Stimulated activated CD4-positive, alpha-beta T cell treated with anti-CD3 and anti-CD28 coated beads, TNF-alpha, amount 100 ng/mL, for 48 hours (primary cell): ENCODE measurements at places on chromosomes 5 and 9.

GRCh38 chr9:125085703-125086477, 57.4 kb downstream of the SCAI start:
- DNase-seq, result no peak

DNA sequence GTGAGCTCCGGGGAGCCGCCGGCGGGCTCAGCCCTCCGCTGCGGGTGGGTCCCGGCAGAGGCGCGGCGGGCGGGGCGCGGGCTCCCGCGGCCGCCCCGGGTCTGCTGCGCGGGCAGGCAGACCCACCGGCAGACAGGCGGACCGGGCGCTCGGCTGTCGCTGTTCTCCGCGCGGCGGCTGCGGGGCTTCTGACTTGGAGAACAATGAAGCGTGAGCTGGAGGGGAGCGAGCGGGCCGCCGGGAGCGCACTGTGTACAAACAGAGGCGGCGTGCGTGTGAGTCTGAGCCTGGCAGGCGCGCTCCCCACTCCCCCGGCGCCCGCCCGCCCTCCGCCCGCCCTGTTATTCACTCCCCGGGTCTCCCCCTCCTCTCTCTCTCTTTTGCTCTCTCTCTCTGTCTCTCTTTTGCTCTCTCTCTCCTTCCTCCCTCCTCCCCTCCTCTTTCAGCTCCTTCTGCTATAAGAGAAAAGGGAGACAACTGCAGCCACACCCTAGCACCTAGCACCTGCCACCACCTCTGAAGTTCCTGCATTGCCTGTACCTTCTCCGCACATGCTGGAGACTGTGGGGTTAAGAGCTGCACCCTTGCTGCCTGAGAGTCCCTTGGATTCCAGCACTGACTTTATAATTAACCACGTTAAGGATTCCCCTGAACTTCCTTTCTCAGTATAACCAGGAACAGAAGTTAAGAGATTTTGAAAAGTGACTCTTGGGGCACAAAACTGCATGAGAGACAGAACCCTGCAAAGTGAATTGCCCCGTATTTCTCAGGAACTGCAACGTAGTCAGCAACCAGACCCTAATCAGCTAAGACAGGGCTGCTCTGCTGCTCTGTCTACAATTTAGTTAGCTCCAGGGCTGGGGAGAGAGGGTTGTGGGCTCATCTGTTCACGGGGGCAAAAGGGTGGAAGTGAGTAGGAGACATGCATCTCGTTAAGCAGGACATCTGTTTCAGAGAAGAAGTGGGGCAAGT, at the start of gene EDIL3:
Gene EDIL3 (minus strand): TSS at position 277 of the 972 bp plus-strand sequence. CDS start 506 bp downstream, outside the sequence.
- no peak for DNase-seq

DNA sequence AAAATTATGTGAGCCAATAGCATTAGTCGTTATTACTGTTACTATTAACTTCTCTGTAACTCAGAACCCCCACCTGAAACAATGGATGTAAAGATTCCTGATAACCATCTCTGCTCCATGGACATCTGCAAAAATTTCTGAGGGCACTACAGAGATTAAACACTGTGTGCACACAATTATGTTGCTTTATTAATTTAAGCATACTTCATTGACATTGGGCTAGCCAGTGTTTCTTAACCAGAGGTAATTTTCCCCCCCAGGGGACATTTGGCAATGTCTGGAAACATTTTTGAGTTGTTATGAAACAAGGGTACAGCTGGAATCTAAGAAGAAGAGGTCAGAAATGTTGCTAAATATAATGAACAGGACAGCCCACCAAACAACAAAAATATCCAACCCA, 19.3 kb downstream of the SLIT3 start:
- no peak for DNase-seq

DNA sequence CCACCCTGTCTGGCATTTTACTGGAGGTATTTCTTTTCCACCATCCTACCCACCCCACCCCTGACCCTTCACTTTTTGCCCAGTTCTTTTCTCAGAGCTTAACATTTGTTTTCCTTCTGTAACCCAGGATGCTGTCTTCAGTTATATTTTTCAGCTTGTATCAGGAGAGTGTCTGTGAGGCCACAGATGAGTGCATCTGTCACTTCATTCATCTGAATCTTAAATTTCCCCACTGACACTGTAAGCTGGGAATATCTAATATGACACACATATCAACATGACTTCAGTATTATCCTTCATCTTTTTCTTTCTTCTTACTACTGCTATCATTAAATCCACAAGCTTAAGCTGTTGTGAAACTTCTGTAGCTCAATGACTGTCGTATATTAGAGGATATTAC, 4.9 kb downstream of the MARCHF3 start:
- no peak for DNase-seq

DNA sequence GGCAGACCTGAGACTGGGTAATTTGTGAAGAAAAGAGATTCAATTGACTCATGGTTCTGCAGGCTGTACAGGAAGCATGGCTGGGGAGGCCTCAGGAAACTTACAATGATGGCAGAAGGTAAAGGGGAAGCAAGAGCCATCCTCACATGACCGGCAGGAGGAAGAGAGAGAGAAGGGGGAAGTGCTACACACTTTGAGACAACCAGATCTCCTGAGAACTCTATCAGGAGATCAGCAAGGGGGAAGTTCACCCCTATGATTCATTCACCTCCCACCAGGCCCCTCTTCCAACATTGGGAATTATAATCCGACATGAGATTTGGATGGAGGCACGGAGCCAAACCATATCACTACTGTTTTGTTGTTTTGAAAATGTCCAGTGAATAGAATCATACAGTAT, 110.2 kb downstream of the DAPK1 start:
- DNase-seq, result no peak

DNA sequence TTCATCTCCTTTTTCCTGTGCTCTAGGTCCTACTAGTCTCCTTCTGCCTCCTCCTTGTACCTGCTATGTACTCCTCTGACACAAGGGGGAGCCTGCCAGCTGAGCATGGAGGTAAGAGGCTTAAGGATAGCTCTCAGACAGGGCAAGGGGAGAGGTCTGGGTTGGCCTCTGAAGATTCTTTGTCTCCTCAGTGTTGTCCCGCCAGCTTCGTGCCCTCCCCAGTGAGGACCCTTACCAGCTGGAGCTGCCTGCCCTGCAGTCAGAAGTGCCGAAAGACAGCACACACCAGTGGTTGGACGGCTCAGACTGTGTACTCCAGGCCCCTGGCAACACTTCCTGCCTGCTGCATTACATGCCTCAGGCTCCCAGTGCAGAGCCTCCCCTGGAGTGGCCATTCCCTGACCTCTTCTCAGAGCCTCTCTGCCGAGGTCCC, 3.8 kb downstream of the CREB3 start:
- DNase-seq, result no peak

GRCh38 chr9:21830589-21830988, 28.2 kb downstream of the MTAP start:
- no peak for DNase-seq

DNA sequence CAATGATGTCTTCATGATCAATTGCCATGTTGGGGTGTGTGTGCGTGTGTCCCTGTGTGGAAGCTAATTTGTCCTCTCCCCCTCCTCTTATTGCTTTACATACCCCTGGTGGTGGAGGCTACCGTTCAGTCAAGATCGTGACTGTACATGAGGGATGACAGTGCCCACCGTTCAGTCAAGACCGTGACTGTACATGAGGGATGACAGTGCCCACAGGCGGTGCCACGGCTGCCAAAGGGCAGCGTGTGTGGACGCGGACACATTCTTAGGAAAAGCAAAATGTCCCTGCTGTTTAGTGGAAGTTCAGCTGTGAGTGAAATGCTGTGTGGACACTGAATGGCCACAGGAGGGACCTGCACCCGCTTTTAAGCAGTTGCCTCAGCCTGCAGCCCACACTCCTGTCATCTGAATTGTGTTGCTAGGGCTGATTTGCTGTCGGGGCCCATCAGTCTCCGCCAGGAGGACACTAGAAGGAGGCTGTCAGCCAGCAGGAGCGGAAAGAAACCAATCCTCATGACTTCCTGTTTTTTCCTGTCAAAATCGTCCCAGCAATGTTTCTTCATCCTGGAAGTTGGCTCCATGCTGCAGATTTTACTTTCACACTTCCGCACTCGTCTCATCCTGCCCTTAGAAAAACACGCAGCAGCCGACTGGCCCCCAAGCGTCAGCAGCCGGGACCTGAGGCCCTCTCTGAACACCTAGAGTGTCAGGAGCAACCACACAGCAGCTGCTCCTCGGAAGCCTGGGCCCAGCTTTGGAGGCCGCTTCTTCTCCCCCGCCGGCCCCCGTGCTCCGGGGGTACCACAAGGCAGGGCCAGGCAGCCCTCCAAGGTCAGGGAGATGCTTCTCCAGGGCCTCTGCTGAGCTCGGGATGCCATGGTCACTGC, 9.1 kb downstream of the OR2V1 start:
- DNase-seq, result no peak

GRCh38 chr5:44714871-44715561, 93.7 kb upstream of the MRPS30 start:
- no peak for DNase-seq

- no peak for DNase-seq
Measured at GRCh38 chr5:112795944-112796678, 58.4 kb downstream of the APC start.

- DNase-seq, result no peak
Measured at GRCh38 chr5:6307304-6307703, 71.0 kb downstream of the MED10 start.

- DNase-seq, result no peak
Measured at GRCh38 chr9:106864373-106865143, 1.6 kb downstream of the ZNF462 start.
